ENCODE measurements at places on chromosomes 4 and X.

- no peak for DNase-seq
Measured at GRCh38 chr4:110163327-110164069, 34.9 kb downstream of the ELOVL6 start.

GRCh38 chrX:19670321-19670750, 155.0 kb upstream of the MAP3K15 start:
- DNase-seq, result no peak

- DNase-seq, result no peak
Measured at GRCh38 chr4:185298728-185299430, 89.5 kb downstream of the SNX25 start.

DNA sequence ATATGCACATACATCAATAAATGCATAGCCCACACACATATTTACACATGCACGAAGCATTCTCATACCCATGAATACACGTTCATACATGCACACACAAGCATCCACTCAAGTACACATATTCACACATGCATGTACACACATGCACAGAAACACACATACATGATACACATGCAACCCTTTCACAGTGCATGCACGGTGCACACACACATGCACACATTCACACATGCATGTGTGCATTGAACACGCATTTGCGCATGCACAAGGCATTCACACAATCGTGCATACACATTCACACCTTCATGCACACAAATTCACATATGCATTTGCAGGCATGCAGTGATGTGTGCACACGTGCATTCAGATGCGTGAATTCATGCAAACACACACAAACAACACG, 324.5 kb downstream of the DHRSX start:
- no peak for DNase-seq

DNA sequence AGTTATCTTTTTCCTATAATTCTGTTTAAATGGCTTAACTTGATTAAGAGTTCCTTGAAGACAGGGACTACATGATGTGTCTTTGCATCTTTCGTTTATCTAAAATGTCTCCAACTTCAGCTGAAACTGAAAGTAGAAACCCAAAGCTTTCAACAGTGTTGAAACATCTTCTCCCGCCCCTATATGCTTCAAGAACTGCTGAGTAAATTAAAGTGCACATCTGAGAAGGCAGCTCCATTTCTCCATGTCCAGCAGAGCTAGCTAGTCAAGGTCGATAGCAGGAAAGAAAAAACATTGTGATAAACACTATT, 185.7 kb upstream of the TBL1X start:
- no peak for DNase-seq

DNA sequence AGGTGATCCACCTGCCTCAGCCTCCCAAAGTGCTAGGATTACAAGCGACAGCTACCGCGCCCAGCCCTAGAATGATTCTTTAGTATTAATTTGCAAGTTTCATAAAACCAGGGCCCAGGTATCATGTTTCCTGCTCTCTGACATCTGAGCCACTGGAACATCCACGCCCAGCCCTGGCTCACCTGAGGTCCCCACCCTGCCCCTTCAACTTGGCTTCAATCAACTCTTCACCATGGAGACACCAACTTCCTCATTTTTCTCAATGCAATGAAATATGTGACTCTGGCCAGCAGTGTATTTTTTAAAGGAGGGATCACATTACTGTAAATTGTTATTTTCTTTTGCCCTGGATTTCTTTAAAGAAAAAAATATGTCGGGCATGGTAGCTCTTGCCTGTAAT, 3.9 kb downstream of the PRSS12 start:
- DNase-seq, result no peak

- DNase-seq, result no peak
Measured at GRCh38 chr4:121030131-121030530, 42.2 kb downstream of the NDNF start.

- DNase-seq, result no peak
Measured at GRCh38 chrX:55099162-55099561, 10.3 kb downstream of the PAGE2 start.

DNA sequence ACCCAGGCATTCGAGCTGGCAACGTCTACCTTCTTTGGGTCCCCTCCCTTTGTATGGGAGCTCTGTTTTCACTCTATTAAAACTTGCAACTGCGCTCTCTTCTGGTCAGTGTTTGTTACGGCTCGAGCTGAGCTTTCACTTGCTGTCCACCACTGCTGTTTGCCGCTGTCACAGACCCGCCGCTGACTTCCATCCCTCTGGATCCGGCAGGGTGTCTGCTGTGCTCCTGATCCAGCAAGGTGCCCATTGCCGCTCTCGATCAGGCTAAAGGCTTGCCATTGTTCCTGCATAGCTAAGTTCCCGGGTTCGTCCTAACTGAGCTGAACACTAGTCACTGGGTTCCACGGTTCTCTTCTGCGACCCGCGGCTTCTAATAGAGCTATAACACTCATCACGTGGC, 183.5 kb upstream of the GALNTL6 start:
- DNase-seq, result no peak

DNA sequence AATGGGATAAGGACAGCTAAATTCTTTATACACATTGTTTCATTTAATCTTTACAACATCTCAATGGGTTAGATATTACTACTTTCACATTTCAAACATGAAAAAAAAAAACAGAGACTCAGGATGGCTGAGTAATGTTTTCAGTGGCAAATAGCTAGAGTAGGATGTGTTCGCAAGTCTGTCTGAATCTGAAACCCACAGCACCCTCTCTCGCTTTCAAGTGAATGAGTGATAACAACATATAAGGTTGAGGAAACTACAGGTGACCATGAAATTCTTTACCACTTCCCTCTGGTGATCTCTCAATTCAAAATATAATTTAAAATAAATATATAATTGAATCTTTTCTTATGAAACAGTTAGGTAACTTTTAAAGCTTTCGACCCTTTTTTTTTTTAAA, 162.6 kb downstream of the PRR32 start:
- DNase-seq, result no peak

- no peak for DNase-seq
Measured at GRCh38 chr4:6362896-6363295, 93.2 kb downstream of the WFS1 start.

- no peak for DNase-seq
Measured at GRCh38 chr4:139605516-139605915, 49.5 kb upstream of the SETD7 start.

DNA sequence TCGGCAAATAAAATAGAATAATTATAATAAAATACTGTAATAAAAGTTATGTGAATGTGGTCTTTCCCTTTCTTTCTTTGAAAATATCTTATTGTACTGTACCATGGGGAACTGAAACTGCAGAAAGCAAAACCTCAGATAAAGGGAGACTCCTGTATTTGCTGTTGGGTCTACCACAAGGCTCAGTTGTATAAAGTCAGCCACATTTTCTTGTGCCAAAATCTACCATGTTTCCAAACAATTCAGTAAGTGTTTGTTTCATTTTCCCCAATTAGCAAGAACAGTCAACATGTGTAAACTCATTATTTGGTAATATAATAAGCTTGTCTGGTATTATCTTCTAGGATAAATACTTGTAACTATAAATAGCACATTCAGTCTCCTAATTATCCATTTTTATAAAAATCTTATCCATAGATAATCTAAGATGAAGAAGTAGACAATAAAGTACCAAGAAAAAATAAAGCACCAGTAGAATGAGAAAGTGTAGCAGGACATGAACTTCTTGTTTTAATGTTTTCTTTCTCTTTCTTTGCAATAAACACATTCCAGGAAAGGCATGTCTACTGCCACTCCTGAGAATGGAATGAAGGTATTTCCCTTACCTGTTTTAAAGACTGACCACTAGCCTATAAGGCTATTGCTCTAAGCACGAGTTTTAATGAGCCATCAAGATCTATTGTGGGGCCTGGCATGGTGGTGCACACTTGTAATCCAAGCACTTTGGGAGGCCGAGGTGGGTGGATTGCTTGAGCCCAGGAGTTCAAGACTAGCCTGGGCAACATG, 15.0 kb upstream of the OTUD4 start:
- no peak for DNase-seq

DNA sequence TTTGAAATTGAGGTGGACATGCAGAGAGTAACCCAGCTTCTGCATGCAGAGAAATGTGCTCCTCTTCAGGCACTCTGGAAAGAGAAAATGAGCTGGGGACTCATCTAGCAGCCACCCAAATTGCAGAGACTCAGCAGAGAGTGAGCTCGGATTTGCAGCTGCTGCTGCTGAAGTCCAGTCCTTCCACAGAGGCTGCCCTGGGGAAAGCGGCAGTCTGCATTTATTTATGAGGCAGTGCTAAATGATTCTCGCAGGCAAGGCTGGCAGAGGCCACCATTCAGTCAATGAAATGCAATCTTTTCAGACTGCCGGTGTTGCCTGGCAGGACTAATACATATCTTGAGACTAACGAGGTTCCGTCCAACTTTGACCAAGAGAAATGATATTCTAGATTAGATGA, 404.8 kb downstream of the NLGN4X start:
- no peak for DNase-seq

DNA sequence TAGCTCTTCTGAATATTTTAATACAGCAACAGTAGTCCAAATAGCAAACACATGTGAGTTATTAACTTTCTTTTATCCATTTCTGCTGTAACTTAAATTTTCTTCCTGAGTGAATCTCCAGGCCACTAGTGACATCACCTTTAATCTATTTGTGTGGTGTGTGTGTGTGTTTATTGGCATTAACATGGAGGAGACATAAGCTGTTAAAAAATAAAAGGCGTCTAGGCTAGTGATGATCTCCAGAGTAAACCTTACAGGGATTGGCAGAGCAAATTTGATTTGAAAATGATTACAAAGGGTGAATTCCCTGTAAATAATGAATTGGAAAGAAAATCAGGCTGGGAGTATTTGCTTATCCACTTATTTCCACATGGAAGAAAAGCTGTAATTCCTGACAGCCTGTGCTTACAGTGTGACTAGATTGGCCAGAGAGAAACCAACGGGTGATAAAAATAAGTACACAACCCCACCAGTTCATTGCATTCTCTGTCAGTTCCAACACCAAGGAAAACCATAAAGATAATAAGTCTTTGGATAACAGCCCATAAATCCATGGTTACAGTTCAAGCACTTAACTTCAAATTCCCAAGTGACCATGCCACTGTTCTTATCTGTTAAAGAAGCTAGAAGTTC, 186.1 kb downstream of the ENOX2 start:
- no peak for DNase-seq

Data from T-helper 17 cell (primary cell).